ENCODE measurements at places on chromosomes 4 and X.
A peak's percentile ranks its signal among the peaks of the same experiment; 100 is the strongest.

- DNase-seq: no peak
Measured at GRCh38 chr4:102842367-102842766, 15.0 kb upstream of the UBE2D3 start.

DNA sequence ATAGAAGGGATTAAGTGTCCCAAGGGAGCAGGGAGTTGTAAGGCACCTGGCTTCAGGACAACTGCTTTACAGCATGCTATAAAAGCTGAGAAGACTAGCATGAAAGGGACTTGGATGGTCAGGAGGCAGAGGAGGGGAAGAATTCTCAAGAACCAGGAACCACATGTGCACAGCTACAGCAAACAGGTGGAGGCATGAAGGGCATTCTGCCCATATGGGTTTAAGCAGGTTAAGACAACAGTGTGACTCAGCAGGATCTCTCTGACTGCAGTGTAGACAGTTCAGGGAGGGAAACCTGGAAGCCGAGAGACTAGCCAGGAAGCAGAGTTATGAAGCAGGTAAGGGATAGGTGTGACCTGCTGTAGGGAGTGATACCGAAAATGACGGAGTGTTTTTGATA, 117.0 kb downstream of the DHRSX start:
- DNase-seq: no peak

GRCh38 chr4:145679991-145680455, at the start of gene C4orf51:
C4orf51 (plus strand) TSS chr4:145680146; CDS start chr4:145680204, 58 bp downstream.
- no peak for DNase-seq

- DNase-seq: no peak
Measured at GRCh38 chr4:138672393-138672976, 343.1 kb upstream of the NOCT start.

GRCh38 chr4:77201343-77201742, 44.3 kb downstream of the CCNG2 start:
- DNase-seq: no peak

DNA sequence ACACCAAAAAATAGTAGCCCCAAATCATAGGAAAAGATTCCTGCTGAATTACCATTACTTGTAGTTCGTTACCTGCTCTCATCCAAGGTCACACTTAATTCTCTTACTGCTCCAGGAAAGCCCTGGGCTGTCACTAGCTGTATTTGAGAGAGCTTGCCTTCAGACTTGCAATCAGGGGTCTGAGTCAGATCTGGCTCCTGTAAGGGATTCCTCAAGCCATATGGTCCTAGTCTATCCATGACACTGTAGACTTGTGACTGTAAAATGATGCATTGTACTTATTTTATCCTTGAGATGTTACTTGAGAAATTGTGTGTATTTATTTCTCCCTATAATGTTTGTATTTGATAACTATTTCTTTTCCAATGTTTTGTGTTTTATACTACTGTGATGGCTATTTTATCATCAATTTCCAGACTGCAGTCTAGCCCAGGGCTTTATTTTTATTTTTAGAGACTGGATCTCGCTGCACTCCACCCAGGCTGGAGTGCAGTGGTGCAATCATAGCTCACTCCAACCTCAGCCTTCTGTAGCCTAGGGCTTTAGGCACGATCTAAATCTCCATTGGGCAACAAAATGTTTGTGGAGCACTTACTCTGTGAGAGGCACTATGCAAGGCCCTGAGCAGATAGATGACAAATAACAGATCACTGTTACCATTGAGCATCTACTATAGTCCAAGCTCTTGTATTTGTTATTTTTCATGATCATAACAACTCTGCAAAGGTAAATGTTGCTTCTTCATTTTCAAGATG, 24.2 kb downstream of the ERVMER34-1 start:
- no peak for DNase-seq

GRCh38 chr4:180423712-180424057, 1819.5 kb upstream of the TENM3 start:
- no peak for DNase-seq

- DNase-seq: no peak
Measured at GRCh38 chr4:37719021-37719420, 32.8 kb upstream of the RELL1 start.

DNA sequence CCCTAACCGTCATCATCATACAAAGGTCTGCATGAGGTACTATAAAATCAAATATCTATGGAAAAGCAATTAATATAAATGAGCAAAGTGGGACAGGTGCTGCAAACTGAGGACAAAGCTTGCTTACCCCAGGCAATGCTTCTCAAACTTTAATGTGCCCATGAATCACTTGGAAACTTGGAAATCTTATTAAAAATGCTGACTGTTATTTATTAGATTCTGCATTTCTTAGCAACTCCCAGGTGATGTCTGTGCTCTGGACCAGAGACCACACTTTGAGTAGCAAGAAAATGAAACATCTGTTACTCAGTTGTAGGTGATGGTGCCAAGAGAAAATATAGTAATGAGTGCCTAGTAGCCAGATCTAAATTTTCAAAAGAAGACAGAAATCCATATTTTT, 890.4 kb upstream of the FTHL17 start:
- DNase-seq: no peak

GRCh38 chr4:183287309-183287659, 32.8 kb downstream of the CLDN22 start:
- no peak for DNase-seq

GRCh38 chr4:64784125-64784524, 374.9 kb upstream of the TECRL start:
- DNase-seq: no peak

DNA sequence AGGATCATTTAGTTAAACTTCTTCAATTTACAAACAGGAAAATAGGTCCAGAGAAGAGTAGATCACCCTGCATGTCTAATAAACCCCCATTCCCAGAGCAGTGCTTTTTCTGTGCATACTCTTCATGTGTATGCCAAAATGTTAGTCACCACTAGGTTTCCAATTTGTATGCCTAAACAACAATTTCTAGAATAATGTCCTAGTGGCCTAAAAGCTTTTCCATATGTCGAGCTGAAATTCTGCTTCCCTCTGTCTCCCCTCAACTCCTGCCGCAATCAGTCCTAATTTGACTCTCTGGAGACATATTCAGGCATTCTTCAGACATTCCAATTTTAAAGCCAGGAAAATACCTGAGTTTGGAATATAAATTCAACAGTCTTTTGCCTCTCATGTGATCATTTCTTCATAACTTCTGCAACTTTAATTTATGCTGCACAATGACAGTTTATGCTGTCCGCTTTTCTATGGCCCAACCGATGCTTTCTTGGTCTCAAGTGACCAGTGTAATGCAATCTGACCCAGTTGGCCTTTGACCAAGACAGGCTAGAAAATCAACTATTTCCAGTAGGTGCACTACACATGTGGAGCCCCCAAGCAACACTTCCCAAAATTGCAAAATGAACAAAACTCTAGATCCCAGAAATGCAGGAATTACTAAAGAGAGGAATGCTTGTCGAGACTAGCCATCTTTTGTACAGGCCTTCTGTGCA, 122.9 kb upstream of the FMR1 start:
- no peak for DNase-seq

DNA sequence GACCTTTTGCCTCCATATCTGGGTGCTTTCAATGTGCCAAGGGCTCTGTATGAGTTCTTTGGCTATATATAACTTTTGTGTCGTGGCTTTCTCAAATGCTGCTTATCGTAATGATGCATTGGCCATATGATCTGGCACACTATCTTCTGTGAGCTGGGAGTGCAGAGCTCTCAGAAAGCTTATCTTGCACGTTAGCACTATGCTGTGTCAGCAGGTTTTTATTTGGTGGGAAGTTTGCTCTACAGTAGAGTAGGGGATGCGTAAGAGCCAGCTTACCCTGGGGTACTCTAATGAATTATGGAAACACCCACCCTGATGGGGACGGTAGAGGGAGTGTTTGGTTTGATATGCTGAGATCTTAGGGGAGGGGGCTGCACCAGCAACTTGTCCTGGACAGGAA, 119.6 kb downstream of the FAAH2 start:
- no peak for DNase-seq

- DNase-seq: no peak
Measured at GRCh38 chr4:108058685-108059440, 69.2 kb downstream of the HADH start.

GRCh38 chr4:35912174-35912573, 332.1 kb downstream of the ARAP2 start:
- no peak for DNase-seq

- DNase-seq: no peak
Measured at GRCh38 chr4:108010167-108010566, 20.5 kb downstream of the HADH start.

GRCh38 chrX:115387327-115387726, 97.8 kb downstream of the LUZP4 start:
- no peak for DNase-seq

- peak; percentile 32 for DNase-seq
Measured at GRCh38 chrX:154436374-154436982, 476 bp upstream of the GDI1 start.

- DNase-seq: no peak
Measured at GRCh38 chr4:113437129-113437528, 324.4 kb downstream of the CAMK2D start.

- DNase-seq: no peak
Measured at GRCh38 chrX:150270622-150271021, 92.5 kb upstream of the MAMLD1 start.

GRCh38 chr4:79872738-79873137, 200.3 kb downstream of the ANTXR2 start:
- no peak for DNase-seq

- DNase-seq: no peak
Measured at GRCh38 chrX:105969487-105969886, 69.0 kb downstream of the SERPINA7 start.

DNA sequence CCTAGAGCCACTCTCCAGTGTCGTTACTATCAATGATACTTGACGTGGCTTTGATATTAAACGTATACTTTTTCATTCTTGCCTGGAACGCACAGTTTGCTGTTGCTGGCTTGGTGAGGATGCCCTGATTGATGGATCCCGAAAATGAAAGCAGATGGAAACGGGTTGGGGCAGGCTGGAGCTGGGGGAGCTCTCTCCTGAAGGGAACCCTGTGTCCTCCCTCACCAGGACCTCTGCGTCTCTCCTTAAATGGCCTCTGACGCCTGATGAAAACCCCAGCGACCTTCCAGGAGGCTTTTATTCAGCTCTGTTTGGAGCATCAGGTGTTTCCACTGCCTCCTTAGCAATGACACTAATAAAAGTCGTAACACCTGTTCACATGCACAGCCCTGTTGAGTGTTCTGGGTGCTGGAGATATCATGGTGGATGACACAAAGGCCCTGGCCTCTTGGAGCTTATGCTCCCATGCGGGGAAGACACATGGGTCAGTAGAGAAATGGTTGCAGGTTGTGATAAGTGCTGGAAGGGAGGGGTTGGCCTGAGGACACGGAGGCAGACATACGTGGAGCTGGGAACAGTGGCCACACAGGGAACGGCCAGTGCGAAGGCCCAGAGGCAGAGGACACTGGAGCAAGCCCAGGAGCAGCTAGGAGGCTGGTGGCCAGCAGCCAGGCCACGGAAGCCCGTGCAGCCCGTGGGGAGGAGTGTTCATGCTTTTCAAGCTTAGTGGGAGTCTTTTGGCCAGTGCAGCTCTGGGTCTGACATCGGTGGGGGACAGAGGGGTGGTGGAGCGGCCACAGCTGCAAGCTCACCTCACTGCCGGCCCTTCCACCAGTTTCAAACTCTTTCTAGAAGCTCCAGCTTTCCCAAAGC, 7.5 kb downstream of the MSANTD1 start:
- DNase-seq: no peak

DNA sequence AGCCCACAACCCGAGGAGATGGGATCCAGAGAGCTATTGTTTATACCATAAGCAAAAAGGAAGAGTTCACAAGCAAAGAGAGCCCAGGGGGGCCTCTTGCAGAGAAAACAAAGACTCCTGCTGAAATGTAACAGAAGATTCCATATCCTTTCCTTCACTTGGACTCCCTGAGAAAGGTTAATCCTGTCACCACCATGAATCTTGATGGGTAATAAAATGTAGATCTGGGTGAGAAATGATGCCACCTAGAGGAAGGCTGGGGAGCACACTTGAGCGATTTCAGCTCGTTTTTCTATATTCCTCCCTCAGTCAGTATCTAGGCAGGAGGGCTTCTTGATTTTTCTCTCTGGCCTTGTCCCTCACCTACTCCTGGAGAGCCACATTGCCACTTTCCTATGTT, 10.2 kb upstream of the KCNE5 start:
- DNase-seq: no peak

DNA sequence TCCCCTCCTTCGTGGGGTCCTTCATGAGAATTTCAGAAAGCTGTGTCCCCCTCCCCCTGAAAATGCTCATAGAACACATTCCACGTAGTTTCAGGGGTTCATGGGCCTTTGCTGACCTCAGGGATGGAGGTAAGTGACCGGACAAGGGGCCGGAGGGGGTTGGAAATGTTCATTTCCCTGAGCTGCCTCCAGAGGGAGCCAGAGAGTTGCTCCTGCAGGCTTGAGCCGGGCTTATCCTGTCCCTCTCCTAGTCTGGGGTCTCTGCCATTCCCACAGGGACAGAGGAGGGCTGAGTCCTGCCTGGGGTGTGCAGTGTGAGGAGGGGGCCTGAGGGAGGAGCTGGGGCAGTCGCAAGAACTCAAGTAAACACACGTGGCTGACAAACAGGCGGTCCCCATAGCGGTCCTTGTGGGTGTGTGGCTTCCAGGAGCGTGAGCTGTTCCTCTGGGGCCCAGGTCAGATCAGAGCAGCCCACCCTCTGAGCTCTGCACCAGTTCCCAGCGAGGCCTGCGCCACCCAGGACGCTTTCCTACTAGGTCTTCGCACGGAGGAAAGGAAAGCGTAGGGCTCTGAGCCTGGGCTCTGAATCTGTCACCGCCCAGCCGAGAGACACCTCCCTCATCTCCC, 62.5 kb downstream of the WFS1 start:
- DNase-seq: no peak

DNA sequence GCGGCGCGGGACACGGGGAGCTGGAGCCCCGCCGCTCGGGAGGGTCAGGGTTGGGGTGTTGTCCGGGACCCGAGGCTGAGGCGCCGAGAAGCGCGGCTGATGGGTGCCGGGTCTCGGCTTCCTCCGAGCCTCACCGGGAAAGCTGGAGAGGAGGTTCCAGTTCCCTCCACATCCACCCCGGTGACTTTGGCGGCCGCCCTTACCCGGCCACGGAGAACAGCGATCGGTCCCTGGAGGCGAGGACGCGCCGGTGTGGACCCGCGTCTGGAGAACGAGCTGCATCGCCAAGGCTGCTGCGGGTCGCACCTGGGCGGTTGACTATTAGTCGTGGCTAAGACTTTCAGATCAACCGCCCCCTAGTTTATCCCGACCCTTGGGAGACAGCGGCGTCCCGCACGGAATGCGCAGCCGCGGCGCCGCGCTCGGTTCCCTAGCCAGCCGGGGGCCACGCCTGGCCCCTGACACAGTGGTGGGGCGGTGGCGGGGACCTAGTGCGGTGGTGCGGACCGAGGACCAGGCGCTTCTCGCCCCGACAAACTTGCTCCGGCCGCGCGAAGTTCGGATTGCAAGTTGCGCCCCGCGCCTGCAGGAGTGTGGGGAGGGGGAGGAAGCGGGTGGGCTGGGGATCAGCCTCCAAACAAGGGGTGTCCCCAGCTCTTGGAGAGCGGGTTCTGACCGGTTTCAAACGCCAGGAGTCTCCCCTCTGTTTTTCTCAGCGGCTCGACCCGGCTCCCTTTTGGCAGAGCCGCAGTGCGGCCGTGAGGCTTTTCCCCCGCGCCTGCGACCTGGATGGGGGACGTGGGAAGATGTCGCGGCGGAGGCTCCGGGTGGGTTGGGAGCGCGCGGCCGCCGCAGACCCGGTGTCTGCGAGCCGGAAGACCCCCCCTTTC, 568 bp downstream of the FHDC1 start:
- DNase-seq: no peak

GRCh38 chrX:47710252-47710651, 51.3 kb upstream of the UXT start:
- DNase-seq: no peak

- DNase-seq: no peak
Measured at GRCh38 chrX:139680356-139680755, 27.6 kb downstream of the MCF2 start.
